NCI-H187 treated with DMSO at 0.1 percent for 48 hours (cell line): ENCODE measurements at places on chromosomes 5 and 9.

DNA sequence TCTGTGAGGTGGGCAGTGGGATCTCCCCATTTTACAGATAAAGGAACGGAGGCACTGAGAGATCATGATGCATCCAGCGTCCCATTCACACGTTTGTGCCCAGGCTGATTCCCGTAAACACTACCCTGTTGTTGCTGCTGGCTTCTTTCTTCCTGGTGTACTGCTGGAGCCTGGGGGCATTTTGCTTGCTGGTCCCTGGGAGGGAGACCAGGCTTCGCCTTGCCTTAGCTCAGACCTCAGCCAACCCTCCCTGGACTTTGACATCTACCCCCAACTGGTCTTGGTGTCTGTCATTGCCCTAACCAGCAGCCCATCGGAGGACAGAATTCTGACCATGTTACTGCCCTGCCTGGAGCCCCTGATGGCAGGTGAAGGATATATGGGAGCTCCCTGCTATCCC, 82.4 kb downstream of the ZNF618 start:
- no peak for DNase-seq

DNA sequence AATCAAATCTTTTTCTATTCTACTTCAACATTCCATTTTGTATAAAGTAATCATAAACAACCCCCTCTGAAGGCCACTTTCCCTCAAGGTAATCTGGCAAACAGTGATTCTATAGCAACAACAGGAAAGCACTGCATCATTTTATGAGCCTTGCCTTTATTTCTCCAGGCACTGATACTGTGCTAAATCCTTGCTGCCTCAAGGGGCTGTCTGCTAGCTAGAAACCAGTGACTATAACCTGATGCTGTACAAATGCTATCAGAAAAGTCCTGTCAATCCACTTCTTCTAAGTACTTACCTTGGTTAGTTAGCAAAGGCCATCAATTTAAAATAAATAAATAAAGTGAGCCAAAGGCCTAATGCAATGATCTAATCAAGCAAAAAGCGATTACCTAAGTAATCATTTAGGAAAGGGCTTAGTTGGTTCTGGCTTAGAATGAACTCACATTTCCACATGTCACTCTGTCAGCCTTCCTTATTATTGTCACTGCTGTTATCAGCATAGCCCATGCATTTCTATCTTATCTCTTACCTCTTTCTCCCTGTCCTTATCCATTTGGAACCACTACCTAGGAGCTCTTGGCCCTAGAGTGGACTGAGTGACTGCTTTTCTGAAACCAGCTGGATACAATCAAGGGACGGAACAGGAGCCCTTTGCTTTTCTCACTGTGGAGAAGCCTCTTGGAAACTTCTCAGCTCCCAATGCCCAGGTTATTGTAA, 246.1 kb upstream of the MEF2C start:
- no peak for DNase-seq

DNA sequence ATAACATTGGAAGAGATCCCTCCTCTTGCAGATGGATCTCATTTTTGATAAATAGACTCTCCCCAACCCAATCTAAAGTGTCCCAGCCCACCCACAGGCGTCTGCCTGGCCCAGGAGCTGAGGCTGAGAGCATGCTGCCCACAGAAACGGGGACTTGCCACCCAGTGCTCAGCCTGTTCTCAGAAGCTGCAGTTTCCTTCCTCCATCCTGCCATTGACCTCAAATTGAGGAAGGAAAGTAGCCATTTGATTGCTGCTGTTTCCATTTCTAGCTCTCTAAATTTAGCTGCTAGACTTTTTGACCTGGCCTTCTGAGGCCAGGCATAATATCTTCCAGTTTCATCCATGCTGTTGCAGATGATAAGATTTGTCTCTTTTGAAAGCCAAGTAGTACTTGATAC, 31.1 kb upstream of the FRMD3 start:
- no peak for DNase-seq

DNA sequence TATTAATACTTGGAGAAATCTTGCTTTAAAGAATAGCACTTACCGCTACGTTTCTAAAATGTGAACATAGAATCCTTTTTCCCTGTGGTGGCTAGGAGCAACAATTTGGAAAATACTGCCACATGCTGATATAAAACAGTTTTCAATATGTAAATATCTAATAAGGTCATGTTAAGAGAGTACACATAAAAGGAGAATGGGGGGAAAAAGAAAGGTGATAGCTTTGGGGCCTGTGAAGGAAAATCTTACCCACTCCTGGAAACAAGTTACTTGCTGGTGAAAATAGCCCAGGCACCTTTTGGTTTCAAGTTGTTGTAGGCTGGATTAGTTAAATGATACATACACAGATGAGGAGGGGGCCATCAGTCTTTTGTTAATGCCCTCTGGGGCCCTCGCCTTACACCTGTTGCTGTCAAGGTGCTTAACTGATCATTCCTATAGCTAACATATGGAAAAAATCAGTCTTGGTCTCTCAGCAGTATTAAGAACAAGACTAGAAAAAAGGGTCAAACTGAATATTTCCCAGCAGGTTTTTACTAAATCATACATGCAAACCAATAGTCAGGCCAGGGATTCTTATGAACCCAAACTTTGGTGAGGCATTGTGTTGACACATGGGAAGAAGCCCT, 24.1 kb downstream of the FYB1 start:
- DNase-seq, result no peak

- DNase-seq, result no peak
These were observed 14.8 kb downstream of the SLC44A1 start for GRCh38 chr9:105259274-105259673.

GRCh38 chr5:115776989-115777388, 39.5 kb downstream of the CDO1 start:
- DNase-seq, result no peak

GRCh38 chr5:2201011-2201410, 318.3 kb upstream of the IRX4 start:
- DNase-seq, result no peak

- no peak for DNase-seq
These were observed 126.6 kb downstream of the SLC24A2 start for GRCh38 chr9:19662213-19662612.

DNA sequence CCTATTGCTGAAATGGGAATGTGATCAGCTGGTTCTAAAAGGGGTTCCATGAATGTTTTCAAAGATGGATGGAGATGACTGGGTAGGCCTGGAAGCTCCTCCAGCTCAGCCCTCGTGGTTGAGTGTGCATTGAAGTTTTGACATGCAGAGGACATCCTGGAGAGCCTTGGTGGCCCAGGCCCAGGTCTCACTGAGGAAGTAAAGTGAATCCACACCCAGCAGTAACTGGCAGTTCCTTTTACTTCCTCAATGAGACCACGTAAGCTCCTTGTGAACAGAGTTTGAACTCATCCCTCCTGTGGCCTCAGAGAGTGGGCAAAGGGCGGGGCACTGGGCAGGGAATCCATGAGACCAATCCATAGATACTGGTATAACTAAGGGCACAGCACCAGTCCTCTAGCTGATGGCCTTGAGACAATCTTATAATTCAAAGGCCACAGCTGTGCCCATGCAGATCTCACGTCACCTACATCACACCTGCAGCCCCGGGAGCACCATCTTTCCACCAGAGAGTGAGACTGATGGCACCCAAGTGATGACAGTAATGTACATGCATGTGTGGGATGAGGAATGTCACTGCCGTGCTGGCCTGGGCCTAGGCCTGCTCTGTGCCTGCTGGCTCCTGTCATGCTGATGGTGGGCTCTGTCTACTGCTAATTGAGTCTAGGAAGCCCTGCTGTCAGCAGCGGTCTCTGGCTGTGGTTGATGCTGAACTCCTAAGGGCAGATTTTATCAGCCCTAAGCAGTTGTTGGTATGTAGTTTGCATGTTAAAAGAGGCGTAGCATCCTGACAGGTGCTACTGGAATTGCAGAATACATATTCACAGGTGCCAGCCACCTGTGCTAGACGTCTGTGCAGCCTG, 257.8 kb downstream of the FSTL4 start:
- no peak for DNase-seq
